ENCODE measurements at places on chromosomes 13 and 19.
A peak's percentile ranks its signal among the peaks of the same experiment; 100 is the strongest.

- no peak for DNase-seq
These were observed 540.1 kb upstream of the ATXN8OS start for GRCh38 chr13:69567514-69567913.

DNA sequence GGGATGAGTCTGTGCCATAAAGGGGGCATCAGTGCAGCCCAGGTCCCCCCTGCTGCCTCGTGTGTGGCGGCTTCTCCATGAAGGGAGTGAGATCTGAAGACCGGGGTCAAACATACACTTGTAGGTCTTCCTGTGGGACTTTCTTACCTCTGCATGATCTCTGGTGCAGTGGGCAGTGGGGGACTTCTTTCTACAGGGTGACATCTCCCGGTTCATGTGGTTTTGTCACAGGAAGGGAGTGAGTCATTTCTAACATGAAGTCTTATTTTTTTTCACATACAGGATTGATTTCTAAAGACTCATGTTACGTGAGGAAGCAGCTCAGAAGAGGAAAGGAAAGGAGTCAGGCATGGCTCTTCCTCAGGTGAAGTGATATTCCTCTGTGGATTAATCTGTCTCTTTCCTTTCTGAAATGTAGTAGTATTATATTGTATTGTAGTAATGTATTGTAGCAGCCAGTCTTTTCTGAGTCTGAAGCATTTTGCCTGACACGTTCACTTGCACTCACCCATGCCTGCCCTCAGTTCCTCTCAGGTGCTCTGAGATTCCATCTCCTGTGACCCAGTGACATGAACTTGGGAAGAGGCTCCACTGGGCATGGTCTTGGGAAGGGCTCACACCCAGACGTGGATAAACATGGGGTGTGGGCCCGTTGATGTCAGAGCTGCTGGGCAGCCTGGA is 15.7 kb downstream of the ZNF808 start:
- DNase-seq = no peak

- DNase-seq = no peak
These were observed at the start of gene FGF21 for GRCh38 chr19:48755084-48755641. Gene FGF21, plus strand, starts transcription at chr19:48755524. Its CDS starts 713 bp downstream, at chr19:48756237.

DNA sequence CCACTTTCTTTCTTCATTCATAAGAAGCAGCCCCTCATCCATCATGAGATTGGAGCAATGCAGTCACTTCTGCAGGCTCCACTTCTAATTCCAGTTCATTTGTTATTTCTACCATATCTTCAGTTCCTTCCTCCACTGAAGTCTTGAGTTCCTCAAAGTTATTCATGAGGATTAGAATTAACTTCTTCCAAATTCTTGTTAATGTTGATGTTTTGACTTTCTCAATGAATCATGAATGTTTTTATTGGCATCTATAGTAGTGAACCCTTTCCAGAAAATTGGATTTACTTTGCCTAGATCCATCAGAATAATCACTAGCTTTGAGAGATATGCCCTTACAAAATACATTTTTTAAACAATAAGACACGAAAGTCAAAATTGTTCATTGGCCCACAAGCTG is 2567.7 kb upstream of the PCDH20 start:
- no peak for DNase-seq

- DNase-seq = no peak
These were observed 77.3 kb downstream of the DNAJC15 start for GRCh38 chr13:43100667-43101066.

DNA sequence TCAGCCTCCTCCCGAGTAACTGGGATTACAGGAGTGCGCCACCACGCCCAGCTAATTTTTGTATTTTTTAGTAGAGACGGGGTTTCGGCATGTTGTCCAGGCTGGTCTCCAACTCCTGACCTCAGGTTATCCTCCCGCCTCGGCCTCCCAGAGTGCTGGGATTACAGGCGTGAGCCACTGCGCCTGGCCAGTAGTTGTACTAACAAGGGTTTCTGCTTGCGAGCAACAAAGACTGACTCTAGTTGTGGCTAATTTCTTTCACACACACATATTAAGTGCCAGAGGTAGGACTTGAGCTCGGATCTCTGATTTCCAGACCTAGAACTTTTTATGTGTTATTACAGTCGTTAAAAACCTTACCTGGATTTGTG is 635 bp upstream of the PCCA start:
- DNase-seq = no peak

DNA sequence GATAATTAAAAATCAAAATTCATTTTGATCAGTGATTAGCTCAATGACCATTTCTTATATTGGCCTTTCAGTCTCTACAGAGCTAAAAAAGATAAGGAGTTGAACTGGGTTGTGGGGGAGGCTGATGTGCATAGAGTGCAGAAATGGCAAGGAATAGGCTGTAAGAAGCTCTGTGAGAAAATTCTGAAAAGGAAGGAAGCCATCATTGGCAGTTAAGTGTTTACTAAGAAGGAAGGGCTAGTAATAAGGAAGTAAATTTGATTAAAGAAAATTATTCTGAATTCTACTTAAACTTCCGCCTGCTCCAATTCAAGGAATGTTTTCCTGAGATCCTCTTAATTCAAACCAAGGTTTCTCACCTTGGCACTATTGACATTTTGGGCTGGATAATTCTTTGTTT is 187.5 kb downstream of the MZT1 start:
- no peak for DNase-seq

GRCh38 chr19:46365561-46365960 is 18.7 kb downstream of the PPP5C start:
- no peak for DNase-seq

DNA sequence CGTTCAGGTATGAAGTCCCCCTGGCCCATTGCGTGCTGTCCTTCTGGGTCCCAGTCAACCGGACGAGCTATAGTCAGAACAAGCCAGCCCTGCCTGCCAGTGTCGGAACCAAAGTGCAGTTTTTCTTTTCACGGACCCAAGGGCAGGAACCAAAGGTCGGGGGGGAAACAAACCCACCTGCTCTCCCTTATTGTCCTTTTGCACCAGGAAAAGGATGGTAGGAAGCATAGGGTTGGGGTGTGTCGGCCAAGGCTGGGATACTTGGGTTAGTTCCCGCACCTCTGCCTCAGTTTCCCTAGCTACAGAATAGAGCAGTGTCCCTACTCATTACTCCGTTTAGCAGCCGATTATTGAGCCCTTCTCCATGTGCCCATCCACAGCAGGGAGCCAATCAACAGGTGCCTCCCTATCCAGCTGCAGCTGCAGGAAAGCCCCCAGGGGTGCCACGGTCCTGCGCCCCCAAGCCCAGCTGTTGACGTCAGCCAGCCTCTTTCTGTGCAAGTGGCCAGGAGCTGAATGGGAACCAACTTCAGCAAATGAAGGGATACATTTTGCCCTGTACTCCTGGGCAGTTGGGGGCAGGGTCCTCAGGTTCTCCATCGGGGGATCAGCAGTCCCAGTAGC is 9.4 kb upstream of the SLC25A42 start:
- no peak for DNase-seq

- DNase-seq = no peak
These were observed 3.9 kb upstream of the RNF6 start for GRCh38 chr13:26225896-26226617.

DNA sequence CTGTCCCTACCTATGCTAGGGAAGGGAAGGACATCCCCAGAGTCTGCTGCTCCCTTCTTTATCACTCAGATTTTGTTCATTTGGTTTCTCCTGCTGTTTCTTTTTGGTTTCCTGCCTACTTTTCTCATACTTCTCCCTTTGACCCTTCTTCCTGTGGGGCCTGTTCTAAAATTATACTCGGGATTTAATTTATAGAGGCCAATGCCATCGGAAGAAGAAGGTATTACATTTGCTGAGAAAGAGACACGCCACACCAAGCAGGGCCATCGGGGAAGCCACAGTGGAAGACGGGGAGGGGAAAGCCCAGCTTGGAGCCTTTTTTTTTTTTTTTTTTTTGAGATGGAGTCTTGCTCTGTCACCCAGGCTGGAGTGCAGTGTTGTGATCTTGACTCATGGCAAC is 46.8 kb upstream of the FARP1 start:
- no peak for DNase-seq

DNA sequence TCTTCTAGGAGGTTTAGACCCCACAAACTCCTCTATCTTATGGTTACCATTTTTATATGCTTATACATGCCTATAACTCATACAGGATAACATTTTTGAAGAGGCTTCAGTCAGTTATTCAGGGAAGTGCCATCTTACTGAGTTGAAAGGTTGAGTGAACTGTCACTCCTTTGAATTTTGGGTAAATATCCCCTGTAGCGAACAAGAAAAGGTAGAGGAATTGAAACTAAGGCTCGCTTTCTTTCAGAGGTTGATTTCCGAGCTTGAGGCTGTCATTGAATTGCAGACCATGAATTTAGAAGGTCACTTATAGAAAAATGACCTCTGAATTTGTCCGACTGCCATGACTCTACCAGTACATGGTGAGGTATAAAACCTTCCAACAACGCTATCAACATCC is 35.1 kb downstream of the MICU2 start:
- no peak for DNase-seq

GRCh38 chr13:99758460-99759162 is 213.0 kb downstream of the ZIC5 start:
- no peak for DNase-seq

DNA sequence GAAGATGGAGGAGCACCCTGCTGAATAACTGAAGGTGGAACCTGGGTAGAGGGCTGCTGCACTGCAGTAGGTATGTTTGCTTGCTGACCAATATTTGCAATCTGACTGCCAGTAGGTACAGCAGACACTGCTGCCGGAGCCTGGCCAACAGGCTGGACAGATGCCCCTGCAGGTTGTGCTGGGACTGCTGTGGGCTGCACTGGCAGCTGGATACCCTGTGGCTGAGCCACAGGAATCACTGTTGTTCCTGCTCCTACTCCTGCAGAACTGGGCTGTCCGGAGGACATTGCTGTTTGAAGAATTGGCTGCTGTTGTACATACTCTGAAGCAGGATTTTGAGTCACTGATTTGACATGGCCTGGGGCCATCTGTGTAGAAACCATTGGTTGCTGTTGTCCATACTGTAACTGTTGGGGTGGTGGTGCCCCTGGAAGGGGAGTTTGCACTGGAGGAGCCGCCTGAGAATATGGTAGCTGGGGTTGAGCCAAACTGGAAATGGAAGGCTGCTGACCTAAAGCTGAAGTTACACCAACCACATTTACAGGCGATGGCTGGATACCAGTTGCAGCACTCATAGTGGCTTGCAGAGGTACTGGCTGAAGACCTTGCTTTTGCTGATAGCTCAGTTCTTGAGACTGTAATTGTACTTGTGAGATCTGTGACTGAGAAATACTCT is 2.2 kb downstream of the TSC22D1 start:
- no peak for DNase-seq

GRCh38 chr13:22647156-22647850 is 533.5 kb upstream of the SGCG start:
- no peak for DNase-seq

- DNase-seq = no peak
These were observed 158.1 kb upstream of the SGCG start for GRCh38 chr13:23022704-23023103.

DNA sequence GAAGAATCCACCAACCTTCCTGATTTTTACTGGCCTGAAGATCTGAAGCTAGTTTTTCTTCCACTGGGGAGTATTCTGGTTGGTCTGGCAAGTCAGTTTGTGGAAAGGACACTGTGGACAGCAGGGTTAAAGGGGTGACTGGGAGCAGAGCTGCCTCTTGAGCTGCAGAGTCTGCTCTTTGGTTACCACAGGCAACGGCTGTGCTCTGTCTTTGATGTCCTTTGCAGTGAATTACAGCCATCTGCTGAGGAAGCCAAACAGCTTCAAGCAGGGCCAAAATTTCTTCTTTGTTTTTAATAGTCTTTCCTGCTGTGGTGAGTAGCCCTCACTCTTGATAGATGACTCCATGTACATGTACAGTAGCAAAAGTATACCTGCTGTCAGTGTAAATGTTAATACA is 75.7 kb downstream of the ZNF100 start:
- DNase-seq = no peak

DNA sequence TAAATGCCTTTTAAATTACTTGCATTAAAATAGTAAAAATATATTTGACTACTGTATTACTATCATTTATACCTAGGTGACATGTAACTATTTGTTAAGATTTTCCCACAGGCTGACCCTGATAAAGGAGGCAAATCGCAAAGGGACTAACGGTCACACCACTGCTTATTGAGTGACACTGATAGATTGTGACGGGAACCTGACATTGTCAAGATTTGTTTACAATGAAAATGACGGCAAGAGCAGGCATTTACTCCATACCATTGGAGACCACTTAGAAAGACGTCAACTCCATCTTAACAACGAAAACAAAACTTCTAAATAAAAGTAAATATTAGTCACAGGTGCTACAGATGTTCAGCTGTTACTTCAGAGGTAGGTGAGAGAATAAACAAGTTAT is 289.0 kb downstream of the DACH1 start:
- DNase-seq = no peak

DNA sequence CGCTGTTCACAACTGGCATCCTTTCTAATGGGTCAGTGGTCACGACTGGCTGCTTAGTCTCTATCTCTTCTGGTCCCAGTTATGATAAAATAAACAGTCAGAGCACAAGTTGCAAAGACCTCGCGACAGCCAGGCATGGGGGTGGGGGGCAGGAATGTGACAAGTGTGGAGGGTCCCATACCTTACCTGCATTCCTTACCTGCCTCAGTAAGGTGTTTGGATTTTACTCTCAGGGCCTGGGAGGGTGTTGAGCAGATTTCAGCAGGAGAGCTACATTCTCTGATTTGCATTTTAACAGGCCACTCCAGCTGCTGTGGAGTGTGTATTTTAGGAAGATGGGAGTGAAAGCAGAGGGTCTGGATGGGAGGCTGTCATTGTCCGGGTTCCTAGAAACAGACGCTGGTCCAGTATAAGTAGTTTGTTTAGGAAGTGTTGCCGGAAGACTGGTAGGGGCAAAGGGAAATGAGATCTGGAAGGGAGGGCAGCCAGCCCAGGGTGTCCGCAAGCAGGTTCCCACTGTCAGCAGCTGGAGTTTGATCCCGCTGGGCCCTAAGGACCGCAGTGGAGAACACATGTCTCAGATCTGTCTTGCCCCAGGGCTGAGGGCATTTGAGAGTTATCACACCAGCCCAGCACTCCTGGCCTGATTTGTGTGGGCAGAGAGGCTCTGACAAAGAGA is 920.0 kb downstream of the UQCRFS1 start:
- peak; percentile 30 for DNase-seq

DNA sequence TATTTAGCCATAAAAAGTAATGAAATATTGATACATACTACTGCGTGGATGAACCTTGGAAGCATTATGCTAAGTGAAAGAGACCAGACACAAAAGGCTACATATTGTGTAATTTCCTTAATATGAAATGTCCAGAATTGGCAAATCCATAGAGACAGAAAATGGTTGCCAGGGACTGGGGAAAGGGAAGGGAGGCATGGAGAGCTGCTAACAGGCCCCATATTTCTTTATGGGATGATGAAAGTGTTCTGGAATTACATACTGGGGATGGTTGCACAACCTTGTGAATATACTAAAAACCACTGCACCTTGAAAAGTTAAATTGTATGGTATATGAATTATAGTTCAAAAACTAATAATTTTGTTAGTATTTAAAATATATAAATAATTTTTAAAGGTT is 3.6 kb downstream of the IFT88 start:
- DNase-seq = no peak

All from heart left ventricle (tissue), 16 donors.